Pancreas (tissue), 10 donors: ENCODE measurements at places on chromosomes 13 and 19.

GRCh38 chr19:52922841-52923777 lies at the start of gene ZNF888:
Gene ZNF888 (minus strand): TSS chr19:52923428. CDS start chr19:52917873, 5,555 bp downstream.
- DNase-seq: peak; percentile 98

- no peak for DNase-seq
Observed at GRCh38 chr19:7397687-7398086, 49.0 kb downstream of the ARHGEF18 start.

GRCh38 chr19:58388175-58388526 lies 1.1 kb downstream of the RPS5 start:
- DNase-seq: no peak

DNA sequence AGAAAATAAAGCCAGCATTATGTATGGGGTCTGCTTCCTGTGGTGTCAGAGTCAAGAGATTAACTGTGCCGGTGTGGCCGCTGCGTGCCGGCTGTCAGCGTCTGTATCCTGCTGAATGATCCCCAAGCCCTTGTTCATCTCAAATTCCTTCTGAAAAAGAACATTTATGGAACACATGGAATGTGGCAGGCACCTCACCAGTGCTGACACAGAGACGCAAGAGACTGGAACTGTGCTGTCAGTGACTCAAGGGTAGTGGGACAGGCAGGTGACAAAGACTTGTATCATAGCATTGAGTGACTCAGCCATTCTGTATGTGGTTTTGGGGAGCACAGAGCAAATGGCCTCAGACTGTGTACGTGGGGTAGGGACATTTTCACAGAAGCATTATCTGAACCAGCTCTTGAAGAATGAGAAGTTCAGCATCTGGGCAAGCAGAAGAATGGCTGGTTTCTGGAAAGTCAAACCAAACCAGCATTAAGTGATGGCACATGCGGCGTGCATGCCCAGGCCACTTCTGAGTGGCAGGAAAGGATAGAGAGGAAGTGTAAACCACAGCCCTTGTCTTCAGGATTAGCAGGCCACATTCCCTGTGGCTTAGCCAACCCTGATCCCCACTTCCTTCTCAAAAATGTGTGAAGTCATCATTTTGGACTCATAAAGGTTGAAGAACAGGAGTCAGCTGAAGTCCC lies 54.0 kb upstream of the IRS2 start:
- no peak for DNase-seq

DNA sequence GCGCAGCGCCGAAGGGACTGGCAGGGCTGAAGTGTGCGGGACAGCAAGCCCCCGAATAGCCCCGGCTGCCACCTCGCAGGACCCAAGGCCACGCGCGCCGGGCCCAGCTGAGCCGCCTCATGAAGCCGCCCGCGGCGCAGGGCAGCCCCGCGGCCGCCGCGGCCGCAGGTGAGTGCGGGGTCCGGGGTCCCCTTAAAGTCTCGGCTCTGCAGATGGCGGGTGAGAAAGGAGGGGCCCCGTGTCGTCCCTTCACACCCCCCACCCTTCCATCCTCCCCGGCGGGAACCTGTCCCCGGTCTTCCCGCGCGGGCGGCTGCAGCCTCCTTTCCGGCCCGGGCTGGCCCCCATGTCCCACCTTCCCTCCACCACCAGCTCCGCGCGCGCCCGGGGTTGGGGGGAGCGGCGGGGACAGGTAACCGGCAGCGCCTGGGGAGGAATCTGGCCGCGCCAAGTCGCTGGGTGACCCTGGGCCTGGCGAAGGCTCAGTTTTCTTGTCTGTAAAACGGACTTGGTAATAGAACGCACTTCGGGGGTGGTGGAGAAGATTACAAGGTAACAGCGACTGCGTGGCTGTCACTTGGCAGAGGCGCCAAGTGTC lies 338 bp downstream of the RGCC start:
- DNase-seq: peak; percentile 67

DNA sequence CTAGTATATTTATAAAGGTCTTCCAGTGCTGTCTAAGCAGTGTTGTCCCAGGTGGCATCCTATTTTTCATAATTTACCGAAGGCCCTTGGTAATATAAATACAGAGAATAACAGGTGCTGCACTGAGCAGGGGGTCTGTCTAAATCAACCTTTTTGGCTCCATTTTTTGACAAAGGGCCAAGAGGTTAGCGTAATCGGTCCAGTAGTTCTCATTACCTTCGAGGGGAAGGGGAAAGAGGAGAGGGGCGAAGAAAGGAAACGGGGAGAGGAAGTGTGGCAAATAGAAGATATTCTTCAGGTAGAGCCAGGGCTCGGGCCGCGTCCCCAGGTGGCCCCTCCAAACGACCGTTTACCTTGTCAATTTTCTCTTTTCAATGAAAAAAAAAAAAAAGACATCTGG lies 749 bp upstream of the PAN3 start:
- DNase-seq: peak; percentile 29

DNA sequence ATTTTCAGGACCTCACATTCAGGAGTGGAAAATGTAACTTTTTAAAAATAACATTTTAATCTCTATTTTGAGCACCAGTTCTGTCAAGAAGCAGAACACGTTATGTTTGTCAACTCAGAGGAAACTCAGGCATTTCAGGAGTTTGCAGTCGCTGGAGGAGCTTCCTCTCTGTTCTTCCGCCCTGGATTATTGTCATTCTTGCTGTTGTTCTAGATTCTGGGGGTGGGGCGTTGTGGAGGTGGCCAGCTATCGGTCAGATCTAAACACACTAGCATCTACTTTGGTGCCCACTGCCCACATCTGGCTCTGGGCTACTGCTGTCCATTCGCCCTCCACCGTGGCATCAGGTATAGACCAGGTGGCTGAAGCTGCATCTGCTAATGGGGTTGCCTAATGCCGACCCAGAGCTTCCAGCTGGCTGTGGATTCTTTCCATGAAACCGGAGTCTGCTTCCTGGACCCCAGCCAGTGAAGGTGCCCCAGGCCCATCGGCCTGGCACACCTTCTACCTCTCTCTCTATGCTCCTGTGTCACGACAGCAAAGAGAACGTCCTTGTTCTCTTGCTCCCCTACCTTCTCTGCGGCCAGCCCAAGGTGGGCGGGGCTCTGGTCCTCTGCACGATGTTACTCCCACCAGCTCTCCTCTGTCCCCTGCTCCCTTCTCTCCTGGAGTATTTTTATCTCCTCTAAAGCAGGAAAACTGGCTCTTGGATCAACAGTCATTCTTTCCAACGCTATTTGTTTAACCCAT lies 36.7 kb upstream of the DGKH start:
- peak; percentile 11 for DNase-seq

GRCh38 chr13:84207509-84207908 lies 325.2 kb upstream of the SLITRK1 start:
- DNase-seq: no peak

DNA sequence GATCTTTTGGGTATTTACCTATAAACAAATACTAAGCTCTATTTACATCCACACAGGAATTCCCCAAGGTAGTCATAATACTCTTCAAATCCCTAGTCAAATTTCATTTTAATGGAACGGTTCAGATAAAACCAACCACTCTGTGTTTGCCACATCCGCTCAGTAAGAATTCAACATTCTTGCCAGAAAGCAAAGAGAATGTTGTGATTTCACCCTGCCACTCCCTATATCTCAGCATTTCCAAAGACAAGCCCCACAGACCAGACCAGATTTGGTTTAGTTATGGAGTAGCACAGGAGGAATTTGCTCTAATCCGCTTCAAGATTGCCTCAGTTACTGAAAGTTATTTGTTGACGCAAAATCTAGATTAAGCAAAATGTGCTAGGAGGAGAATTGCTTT lies 105.6 kb upstream of the SERP2 start:
- DNase-seq: no peak

GRCh38 chr13:35917942-35918645 lies 213.1 kb downstream of the DCLK1 start:
- no peak for DNase-seq

- DNase-seq: no peak
Observed at GRCh38 chr19:7856109-7856591, 18.0 kb downstream of the PRR36 start.

- DNase-seq: no peak
Observed at GRCh38 chr19:28882818-28883217, 330.1 kb downstream of the UQCRFS1 start.

DNA sequence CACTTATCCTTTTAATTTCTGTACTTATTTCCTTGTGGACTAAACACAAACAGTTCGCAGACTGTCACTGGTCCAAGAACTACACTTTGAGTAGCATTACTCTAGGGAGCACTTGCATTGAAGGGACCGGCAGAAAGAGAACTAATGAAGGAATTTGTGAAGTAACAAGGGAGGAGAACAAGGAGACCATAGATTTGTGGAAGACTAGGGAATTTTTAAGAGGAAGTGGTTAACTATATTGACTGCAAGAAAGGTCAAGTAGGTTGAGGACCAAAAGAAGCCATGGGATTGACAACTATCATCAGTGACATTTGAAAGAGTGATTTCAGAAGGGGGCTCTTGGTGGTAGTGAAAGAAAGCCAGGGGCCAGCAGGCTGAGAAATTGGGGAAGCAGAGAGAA lies 4.0 kb upstream of the RB1 start:
- DNase-seq: no peak
